ENCODE measurements at places on chromosomes 1 and 21. TPM values are rescaled to one million over a fixed set of nuclear protein-coding genes. Genes with fewer than 3 reads are reported as not detected.
A peak's percentile ranks its signal among the peaks of the same experiment; 100 is the strongest.

The TDRD5 gene
- total RNA-seq: not detected

The ASCL5 gene
- total RNA-seq: not detected

- no peak for DNase-seq
Observed at GRCh38 chr1:31665234-31665878, 20.7 kb upstream of the PEF1 start.

- DNase-seq: no peak
Observed at GRCh38 chr1:197327776-197328364, 59.8 kb downstream of the CRB1 start.

DNA sequence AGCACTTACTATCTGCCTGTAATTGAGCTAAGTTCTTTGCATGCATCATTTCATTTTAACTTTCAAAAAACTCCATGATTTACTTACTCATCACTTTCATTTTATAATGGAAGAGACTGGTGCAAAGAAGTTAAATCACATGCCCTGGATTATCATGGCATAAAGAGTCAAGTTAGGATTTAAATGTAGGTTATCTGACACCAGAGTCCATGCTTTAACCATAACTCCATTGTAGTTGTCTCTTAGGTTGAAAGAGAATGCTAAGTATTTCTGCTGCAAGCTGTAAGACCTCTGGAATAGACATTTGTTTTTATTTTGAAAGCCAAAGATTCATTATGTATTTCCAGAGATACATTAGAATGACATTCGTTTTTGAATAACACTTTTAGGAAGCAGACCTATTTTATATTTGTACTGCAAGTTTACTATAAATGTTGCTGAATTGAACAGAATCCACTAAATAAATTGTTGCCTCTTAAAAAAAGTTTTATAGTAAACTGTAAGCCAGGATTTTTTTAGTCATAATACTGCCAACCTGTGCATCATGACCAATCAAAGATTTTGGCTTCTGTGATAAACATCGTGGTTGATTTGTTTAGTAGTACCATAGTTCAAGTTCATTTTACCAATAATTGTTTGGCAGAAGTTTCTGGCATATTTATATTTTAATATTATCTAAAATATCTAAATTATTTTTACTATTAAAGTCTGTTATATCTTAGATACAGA is 26.1 kb downstream of the CFH start:
- DNase-seq: no peak

- DNase-seq: no peak
Observed at GRCh38 chr1:89763649-89763986, 57.2 kb upstream of the LRRC8D start.

DNA sequence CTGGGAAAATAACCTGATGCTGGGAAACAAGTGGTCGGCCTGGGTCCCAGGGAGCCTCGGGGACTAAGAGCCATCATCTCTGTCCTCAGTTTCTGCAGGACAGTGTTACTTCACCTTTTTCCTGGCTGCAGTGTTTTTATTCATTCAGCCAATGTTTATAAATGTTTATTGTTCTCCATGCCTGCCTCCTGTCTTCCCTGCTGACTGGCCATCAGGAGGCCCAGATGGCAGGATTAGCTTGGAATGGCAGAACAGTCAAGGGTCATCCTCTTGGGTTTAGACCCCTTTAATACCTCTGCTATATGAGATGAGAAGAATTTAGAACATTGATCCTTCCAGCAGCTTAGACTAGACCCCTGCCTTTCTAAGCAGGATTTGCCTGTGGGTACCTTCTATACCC is 13.3 kb downstream of the MAPKAPK2 start:
- DNase-seq: no peak

GRCh38 chr1:56508523-56508983 is 70.8 kb downstream of the PLPP3 start:
- peak; percentile 72 for DNase-seq

DNA sequence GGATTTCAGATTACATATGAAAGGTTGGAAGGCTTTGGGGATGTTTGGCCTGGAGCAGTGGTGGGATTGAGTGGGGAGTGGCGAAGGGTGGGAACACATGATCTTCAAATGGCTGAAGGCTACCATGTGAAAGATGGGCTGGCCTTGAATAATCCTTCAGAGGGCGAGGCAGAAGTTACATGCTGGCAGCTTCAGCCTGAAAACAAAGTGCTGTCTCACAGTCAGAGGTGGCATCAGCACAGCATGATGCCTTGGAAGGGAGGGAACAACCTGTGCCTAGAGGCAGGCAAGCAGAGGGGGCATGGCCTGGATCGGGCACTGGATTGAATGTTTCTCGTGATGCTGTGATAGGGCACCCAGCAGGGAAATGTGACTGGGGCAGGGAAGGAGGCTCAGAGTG is 130.8 kb downstream of the BEND5 start:
- DNase-seq: no peak

The NES gene
- total RNA-seq: 164 TPM

- DNase-seq: no peak
Observed at GRCh38 chr1:157842939-157843338, 1.3 kb upstream of the CD5L start.

The CRNN gene
- not detected for total RNA-seq

GRCh38 chr1:79629414-79629813 is 622.9 kb upstream of the ADGRL4 start:
- DNase-seq: no peak

- DNase-seq: no peak
Observed at GRCh38 chr1:23407016-23407630, 17.4 kb downstream of the TCEA3 start.

DNA sequence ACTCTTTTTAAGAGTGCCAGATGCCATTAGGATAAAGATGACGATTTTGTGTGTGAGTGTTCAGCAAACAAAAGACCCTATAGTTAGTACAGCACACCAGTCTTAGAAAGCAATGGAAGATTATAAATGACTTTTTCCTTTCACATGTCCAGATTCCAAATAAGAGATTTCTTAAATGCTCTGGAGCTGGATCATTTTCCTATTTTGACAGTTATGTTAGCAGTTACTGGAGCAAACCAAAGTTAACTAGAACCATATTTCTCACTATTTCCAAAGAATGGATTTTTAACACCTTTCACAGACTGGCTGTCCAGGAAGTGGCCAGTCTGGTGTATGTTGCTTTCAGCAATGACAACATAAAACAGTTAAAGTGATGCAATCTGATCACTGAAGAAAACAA is 905.8 kb upstream of the ADGRL2 start:
- no peak for DNase-seq

DNA sequence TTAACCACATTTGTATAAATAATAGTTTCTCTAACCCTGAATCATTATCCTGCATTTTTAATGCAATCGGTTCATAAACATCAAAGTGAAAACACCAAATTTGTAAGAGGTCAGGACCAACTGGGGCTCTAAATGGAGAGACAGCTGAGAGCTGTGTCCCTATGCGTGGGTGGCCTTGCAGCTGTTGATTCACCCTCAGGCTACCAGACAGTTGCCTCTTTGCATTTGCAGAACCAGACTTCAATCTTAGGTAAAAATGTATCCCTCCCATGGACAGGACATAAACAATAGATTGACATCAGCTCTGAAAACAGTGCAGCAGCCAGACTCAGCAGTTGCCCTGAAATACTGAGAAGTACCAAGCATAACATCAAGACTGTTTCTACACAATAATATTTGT is 8.8 kb upstream of the TGFB2 start:
- no peak for DNase-seq

DNA sequence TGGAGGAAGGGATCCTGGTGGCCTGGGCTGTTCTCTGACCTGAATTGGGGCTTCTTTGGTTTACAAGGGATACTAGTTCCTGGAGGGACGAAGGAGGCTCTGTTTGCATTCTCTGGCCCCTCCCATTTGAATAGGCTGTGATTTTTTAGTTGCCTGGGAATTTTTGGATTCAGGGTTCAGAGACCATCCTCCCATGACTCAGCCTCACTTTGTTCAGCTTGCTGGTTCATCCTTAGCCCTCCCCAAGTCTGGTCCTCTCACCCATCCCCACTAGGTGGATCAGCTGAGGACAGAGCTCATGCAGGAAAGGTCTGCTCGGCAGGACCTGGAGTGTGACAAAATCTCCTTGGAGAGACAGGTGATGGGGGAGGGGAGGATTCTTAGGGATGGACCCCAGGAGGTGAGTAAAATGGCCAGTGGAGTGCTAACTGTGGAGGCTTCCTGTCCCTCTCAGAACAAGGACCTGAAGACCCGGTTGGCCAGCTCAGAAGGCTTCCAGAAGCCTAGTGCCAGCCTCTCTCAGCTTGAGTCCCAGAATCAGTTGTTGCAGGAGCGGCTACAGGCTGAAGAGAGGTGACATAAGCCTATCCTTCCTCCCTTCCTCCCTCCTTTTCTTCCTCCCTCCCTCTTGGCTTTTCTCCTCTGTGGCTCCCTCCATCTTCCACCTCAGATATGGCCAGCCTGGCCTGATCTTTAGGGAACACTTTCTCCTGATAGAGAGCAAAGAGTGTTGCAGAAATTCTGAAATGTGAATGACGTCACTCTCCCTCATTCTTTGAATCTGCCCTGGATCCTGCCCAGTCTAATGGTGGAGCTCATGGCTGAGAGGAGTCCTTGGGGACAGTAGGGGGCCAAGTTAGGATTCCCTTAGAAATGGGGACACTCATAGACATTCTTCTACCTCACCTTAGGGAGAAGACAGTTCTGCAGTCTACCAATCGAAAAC is 4.5 kb upstream of the TUFT1 start:
- no peak for DNase-seq

GRCh38 chr1:236800002-236800620 is 5.0 kb downstream of the MTR start:
- no peak for DNase-seq

- no peak for DNase-seq
Observed at GRCh38 chr21:16377120-16377658, 647.4 kb downstream of the USP25 start.

The SYPL2 gene
- 25.3 TPM for total RNA-seq

DNA sequence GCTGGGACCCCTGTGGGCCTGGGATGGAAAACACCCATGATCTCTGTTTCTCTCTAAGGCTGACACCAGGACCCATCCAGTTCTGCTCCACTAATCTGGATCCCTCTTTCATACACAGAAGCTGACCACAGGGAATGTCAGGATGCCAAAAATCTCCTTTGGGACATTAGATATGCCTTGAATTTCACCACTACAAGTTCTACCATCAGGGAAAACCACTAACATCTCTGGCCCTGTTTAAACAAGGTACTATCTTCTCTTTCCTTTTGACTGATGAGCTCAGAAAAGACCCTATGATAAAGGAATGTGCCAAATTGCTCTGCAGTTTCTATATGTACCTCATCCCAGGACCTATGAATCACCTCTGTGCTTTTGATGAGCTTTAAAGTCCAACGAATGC is 10.2 kb upstream of the PLXNA2 start:
- no peak for DNase-seq

DNA sequence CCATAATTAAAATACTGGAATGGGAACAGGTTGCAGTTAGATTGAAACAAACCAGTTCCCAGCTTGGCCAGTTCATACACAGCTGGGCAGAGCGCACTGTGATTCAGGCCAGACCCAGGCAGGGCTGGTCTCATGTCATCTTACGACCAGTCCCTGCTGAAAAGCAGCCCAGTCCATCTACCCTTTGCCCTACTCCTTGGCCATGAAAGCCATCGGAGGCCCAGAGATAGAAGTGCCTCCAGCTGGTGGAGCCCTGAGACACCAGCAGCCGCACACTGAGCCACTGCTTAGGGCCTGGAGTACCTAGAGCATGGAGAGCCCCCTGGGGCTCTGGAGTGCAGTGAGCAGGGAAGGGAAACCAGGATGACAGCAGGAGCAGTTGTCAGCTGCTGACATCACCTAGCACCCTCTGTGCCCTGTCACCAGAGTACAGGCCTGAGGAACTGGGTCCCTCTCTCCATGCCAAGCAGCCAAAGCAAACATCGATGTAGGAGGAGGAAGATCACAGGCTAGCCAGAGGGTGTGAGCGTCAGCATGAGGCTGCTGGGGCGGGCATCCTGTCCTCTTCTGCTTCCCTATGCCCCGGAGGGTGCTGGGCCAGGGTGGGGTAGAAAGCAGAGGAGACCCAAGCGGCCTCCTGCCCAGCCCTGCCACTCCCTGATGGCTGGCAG is 34.2 kb upstream of the TMEM125 start:
- DNase-seq: no peak

The LRRC8B gene
- 3.6 TPM for total RNA-seq

- DNase-seq: no peak
Observed at GRCh38 chr1:116832932-116833578, 76.7 kb upstream of the PTGFRN start.

GRCh38 chr1:151277249-151277648 is 4.8 kb upstream of the ZNF687 start:
- DNase-seq: no peak

The LRRC38 gene
- 0.30 TPM for total RNA-seq

The SRRM1 gene
- 60.8 TPM for total RNA-seq

- DNase-seq: peak; percentile 57
Observed at GRCh38 chr1:230868736-230869385, 540 bp upstream of the C1orf198 start.
